ENCODE measurements at places on chromosomes 7 and 10.
A peak's percentile ranks its signal among the peaks of the same experiment; 100 is the strongest.

GRCh38 chr10:132841615-132841975 lies 55.6 kb upstream of the NKX6-2 start:
- no peak for DNase-seq

- peak; percentile 95 for DNase-seq
These were observed 176.8 kb downstream of the KIAA1217 start for GRCh38 chr10:24385776-24386175.

DNA sequence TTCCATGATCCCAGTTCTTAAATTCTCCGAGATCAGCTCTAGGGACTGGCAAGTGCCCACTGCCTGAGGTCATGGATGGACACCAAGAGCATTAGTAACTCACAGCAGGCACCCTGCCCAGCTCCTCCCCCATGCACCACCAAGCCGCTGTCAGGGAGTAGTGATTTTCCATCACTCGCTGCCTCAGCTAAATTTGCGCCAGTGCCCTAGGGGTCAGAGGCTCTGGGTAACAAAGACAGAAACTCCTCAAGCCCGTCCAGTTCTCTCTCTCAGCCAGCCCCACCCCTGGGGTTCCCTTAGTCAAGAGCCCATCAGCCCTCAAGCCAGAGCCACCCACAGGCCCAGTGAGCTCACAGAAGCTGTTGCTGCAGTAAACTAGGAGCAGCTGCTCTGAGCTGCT lies 30.0 kb downstream of the PAX2 start:
- no peak for DNase-seq

DNA sequence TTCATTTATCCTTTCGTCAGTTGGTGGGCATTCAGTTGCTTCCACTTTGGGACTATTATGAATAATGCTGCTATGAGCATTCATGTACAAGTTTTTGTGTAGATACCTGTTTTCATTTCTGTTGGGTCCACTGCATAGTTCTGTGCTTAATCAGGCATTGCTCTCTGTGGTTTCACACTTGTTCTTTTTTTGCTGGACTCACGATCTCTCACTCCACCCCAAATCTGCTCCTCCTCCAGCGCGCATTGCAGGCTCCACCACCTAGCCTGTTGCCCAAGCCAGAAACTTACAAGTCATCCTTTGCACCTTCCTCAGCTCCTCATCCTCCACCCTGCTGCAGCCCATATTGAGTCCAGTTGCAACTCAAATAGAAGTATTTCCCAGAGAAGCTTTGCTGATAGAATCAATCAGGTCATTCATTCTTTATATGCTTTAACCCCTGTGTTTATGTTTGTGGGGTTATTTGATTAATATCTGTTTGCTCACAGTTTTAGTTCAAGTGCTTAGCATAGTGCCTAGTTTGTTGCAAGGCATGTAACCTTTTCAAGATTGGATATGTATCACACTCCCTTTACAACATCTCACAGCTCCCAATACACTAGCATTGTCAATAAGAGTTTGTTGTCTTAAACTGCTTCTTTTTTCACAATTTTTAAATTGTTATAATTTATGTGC lies 16.6 kb upstream of the AFAP1L2 start:
- DNase-seq, result no peak

DNA sequence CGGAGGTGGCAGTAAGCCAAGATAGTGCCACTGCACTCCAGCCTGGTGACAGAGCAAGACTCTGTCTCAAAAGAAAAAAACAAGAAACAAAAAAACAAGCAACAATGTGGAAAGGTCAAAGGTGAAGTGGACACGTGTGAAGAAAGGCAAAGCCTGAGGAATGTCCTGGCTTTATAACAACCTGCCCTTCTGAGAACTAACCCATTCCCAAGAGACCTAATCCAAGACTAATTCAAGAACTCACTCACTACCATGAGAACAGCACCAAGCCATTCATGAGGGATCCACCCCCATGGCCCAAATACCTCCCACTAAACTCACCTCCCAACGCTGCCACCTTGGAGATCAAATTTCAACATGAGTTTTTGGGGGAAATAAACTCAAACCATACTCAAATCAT lies 47.5 kb upstream of the KIF5B start:
- DNase-seq, result no peak

- peak; percentile 18 for DNase-seq
These were observed 174.1 kb upstream of the TNRC18 start for GRCh38 chr7:5597772-5598171.

All from brain microvascular endothelial cell (primary cell).